ENCODE measurements at places on chromosomes 5 and 9.
A peak's percentile ranks its signal among the peaks of the same experiment; 100 is the strongest.

GRCh38 chr9:106880863-106881262 is 17.9 kb downstream of the ZNF462 start:
- DNase-seq: no peak

GRCh38 chr5:153601377-153601776 is 110.9 kb downstream of the GRIA1 start:
- DNase-seq: no peak

GRCh38 chr5:14528115-14528514 is 53.5 kb upstream of the OTULINL start:
- no peak for DNase-seq

DNA sequence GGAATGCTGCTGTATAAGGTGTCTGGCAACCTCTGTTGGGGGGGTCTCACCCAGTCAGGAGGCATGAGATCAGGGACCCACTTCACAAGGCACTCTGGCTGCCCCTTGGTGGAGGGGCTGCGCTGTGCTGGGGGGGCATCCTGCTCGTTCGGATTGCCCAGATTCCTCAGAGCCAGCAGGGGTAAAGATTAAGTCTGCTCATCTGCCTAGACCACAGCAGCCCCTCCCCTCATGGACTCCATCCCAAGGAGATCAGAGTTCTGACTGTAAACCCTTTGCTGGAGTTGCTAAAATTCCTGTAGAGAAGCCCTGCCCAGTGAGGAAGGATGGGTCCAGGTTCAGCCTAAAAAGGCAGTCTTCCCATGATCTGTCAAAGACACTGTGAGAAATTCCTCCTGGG is 262.0 kb upstream of the C9orf72 start:
- no peak for DNase-seq

DNA sequence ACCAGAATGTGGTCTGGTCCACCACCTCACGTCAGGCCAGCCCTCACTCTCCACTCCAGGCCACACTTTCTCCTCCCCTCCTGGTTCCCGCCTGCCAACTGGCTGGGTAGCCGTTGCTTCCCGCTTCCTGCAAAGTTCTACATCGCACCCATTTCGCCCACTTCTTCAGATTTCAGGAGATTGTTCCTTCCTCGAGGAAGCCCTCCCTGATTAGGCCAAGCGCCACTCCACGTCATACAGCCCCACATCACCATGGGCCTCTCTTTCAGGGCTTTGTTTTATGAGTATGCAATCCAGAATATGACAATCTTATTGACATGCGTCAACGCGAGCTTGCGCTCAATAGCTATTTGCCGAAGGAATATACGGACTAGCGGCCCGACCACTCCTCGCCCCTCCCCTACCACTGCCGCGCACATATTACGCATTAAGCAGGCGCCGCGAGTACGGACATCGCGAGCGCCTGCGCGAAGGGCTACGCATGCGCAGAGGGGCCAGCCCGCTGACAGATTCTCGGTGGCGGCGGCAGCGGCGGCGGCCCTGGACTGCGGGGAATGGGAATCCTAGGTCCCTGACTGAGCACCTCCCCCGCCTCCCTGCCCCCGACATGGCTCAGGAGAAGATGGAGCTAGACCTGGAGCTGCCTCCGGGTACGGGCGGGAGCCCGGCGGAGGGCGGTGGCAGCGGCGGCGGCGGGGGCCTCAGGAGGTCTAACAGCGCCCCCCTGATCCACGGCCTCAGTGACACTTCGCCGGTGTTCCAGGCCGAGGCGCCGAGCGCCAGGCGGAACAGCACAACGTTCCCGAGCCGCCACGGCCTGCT is 74.7 kb downstream of the PIP5K1B start:
- peak; percentile 93 for DNase-seq

GRCh38 chr9:29039258-29039657 is 1466.0 kb upstream of the C9orf72 start:
- no peak for DNase-seq

GRCh38 chr5:88940713-88941112 is 57.7 kb upstream of the MEF2C start:
- DNase-seq: no peak

- no peak for DNase-seq
These were observed 297.3 kb upstream of the RASA1 start for GRCh38 chr5:86970361-86970760.

DNA sequence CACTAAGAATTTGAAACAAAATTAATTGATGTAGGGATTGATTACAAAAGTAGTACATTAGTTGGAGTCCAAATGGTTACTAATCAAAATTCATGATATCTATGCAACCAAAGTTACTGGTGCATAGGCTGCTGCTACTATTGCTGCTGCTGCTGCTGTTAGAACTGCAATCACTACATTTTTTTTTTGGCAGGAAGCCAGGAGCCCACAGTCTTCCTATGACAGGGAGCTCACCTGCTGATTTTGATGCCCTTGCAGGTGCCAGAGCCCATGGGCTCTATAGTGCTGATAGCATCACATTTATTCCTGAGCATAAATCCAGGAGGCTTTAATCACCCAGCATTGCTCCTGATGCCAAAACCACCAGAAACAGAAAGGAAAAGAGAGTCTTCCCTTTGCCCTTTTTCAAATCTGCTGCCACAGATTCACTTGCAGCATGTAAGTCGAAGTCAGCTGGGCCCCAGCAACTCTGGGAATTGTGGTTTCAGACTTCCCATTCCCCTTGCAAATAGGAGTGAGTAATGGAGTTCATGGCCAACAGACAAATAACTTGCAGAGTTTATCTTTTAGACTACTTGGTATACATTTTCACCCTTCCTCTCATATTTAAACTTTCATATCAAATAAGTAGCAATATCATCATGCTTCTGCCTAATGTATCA is 17.6 kb downstream of the SLCO6A1 start:
- DNase-seq: no peak

GRCh38 chr5:135721548-135722090 is 112.8 kb upstream of the SLC25A48 start:
- DNase-seq: no peak

DNA sequence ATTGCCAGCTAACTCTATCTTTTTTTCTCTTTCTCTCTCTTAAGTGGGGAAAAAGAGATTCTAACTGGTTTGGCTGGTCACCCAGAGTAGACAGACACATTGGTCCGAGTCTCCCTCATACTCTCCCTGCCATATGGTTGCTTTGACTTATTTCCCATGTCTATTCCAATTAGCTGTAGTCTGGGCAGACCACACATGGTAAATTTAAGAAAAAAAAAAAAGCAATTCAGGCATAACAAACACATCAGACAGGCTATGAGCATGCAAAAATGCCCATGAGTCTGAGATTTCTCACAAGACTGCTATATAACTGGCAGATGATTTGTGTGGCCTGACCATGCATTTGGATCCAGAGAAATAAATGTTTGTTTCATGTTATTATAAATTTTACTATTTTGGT is 110.2 kb upstream of the FGF10 start:
- no peak for DNase-seq

- DNase-seq: no peak
These were observed 172.3 kb downstream of the ATP10B start for GRCh38 chr5:160679567-160680309.

DNA sequence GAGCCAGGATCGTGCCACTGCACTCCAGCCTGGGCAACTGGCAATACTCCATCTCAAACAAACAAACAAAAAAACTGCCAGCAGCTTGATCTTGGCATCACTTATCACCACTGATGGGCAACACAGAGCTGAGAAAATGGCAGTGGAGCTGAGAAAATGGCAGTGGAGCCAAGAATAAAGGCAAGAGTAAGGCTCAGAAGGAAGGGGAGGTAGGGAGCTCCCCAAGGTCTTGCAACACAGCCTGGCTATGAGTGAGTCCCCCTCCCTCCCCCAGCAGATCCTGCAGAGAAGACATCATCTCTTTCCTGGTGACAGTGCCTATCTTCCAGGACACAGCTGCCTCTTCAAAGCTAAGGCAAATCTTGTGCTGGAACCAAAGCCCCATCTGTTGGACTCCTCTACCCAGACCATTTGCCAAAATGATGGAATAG is 70.3 kb downstream of the UGCG start:
- DNase-seq: no peak

DNA sequence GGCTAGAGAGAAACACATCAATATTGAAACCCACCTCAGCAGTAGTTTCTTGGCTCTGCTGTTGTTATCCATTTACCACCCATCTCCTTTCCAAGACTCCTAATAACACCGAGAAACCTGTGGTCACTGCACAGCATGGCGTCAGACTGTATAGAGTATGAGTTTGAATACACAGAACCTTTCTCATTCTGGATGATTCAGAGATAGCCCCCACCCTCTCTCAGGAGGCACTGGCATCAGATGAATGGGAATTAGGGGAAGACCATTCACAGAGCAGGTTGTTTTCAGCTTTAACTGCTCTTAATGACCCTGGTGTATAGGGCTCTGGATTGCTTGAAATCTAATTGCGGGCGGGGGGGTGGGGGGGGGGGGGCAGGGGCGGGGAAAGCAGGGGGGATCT is 86.7 kb downstream of the GPR21 start:
- DNase-seq: no peak

- no peak for DNase-seq
These were observed 322.8 kb downstream of the SLF1 start for GRCh38 chr5:94941122-94941755.

GRCh38 chr5:179610903-179611265 is 12.6 kb downstream of the HNRNPH1 start:
- DNase-seq: no peak

GRCh38 chr9:130197888-130198287 is 25.7 kb downstream of the NCS1 start:
- DNase-seq: no peak

GRCh38 chr5:111415053-111415452 is 97.3 kb downstream of the STARD4 start:
- no peak for DNase-seq

DNA sequence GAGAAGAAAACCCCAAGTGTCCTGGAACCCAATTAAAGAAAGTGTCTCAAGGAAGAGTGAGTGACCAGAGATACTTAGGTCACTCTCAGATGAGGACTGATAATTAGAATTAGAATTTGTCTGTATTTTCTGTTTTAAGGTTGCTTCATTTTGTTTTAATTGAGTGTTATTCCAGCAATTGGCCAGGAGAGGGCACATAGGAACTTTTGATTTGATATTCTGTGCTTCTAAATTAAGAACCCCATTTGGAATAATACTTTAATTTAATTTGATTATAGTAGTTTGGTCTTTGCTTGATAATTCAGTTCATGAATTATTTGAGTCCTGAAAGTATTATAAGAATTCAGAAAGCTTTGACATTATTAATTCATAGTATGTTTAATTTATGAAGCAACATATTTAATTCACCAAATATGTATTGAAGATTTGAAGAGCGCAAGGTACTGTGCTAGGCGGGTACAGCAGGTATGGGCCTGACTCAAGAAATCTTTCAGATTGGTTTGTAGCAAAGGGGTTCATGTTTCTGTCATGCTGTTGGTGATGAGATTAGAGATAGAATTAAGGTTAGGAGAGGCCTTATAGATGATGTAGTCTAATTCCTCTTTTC is 4.9 kb downstream of the MRPL22 start:
- no peak for DNase-seq

- DNase-seq: no peak
These were observed 384.6 kb upstream of the CD180 start for GRCh38 chr5:67581203-67581602.

GRCh38 chr9:96574931-96575351 is 44.7 kb downstream of the CDC14B start:
- no peak for DNase-seq

GRCh38 chr9:77177143-77177893 is at the start of gene VPS13A:
TSS of gene VPS13A (plus strand) at chr9:77177534. CDS start at chr9:77177705, 171 bp downstream.
- DNase-seq: peak; percentile 92

- DNase-seq: peak; percentile 42
These were observed 82.7 kb downstream of the DOCK8 start for GRCh38 chr9:297104-297972.

DNA sequence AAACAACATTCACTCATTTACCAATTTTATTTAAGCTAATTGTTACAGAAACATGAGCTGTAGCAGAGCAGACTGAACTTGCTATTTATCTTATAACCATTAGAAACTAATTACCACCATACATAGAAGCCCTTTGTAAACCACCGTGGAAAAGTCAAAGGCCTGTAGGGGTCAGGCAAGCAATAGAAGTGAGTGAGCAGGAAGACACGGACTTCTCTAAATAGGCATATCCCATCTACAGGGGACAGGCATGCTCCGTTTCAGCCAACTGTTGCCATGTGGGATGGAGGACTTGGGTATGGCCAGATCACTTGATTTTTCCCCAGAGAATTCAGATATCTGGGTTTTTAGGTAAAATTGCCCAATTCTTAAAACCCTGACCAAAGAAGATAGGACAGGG is 44.8 kb downstream of the PRRC1 start:
- no peak for DNase-seq

- DNase-seq: no peak
These were observed 146.5 kb downstream of the PPP2R2B start for GRCh38 chr5:146731909-146732659.

- DNase-seq: no peak
These were observed 813.4 kb downstream of the MTRR start for GRCh38 chr5:8682381-8682780.

DNA sequence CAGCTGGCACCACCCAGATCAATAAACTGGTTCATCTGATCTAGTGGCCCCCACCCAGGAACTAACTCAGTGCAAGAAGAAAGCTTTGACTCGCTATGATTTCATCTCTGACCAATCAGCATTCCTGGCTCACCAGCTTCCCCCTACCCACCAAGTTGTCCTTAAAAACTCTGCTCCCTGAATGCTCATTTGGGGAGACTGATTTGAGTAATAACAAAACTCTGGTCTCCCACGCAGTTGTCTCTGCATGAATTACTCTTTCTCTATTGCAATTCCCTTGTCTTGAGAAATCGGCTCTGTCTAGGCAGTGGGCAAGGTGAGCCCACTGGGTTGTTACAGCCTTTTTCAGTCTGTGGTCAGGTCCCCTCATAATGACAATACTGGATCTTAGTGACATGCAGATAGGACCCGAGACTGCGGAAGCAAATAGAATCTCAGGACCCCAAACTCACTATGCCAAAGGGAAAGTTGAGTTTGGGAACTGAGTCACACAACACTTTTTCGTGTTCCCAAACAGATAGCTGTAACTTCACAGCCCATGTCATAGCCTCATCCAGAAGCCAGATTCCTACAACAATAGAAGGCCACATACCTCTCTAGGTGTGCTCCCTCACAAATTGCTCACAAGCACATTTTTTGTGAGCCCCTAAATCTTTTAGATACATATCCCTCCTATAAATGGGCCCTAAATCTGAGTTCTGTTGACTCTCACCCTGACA is 175.2 kb upstream of the RAI14 start:
- no peak for DNase-seq

DNA sequence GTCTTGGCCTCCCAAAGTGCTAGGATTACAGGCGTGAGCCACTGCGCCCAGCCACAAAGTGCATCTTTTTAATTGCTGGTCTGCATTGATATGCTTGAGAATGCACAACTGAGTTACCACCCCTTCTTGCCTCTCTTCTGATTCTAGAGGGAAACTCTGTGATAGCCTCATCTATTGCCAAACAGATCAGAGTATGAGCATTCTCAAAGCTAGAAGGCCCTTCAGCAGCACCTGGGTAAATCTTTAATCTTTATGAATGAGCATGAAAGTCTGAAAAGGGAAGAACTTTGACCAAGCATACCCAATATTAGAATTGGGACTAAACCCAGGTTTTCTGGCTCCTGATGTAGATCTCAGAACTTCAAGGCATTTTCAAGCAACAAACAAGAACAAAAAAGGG is 298.3 kb upstream of the TNC start:
- DNase-seq: no peak
